ENCODE measurements at places on chromosomes 13 and 19. TPM values are rescaled to one million over a fixed set of nuclear protein-coding genes. Genes with fewer than 3 reads are reported as not detected.

GRCh38 chr13:45132369-45133064 lies 12.2 kb downstream of the GTF2F2 start:
- no peak for DNase-seq

- no peak for DNase-seq
These were observed 14.2 kb downstream of the CACNA1A start for GRCh38 chr19:13492128-13492527.

DNA sequence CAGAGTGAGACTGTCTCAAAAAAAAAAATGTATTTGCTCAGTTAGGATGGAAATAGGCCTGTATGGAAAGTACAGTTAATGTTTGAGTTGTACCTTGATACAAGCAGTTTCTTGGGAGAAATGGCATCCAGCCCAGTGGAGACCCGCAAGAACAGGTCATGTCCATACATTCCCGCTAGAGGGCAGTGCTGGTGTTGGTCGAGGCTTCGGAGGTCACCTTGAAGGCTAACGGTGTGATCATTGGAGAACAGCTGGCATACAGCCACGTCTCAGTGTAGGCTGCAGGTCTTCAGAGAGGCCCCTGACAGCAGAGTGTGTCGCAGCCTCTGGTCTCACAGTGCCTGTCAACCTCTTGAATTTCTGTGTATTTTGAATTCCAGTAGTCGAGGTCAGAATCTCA lies 7.5 kb downstream of the ZNF610 start:
- no peak for DNase-seq

DNA sequence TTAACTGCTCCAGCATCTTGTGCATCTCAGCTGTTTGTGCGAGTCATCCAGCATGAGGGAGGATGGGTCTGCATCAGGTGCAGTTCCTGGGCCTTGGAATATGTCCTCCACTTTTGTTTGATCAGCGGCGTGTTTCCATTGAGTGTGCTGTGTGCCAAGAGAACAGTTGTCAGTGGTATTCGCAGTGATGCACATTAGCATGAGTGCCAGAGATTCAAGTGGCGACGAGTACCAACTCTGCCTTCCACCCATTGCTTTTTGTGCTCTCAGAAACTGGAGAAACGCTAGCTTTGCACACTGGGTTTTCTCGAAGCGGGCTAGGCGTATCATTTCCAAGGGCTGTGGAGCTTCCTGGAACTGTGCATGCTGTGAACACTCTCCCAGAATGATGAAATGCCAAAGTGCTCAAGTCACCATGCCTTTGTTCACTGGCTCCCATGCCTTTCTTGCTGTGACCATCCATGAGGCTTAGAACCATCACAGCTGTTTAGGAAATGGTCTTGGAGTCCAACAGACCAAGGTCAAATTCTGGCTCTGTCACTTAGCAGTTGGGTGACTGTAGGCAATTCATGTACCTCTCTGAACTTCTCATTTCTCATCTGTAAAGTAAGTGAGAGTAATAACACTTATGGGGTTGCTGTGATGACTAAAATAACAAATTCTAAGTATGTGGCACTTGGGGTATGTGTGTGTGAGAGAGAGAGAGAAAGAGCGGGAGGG lies 18.4 kb downstream of the LRCH1 start:
- no peak for DNase-seq

DNA sequence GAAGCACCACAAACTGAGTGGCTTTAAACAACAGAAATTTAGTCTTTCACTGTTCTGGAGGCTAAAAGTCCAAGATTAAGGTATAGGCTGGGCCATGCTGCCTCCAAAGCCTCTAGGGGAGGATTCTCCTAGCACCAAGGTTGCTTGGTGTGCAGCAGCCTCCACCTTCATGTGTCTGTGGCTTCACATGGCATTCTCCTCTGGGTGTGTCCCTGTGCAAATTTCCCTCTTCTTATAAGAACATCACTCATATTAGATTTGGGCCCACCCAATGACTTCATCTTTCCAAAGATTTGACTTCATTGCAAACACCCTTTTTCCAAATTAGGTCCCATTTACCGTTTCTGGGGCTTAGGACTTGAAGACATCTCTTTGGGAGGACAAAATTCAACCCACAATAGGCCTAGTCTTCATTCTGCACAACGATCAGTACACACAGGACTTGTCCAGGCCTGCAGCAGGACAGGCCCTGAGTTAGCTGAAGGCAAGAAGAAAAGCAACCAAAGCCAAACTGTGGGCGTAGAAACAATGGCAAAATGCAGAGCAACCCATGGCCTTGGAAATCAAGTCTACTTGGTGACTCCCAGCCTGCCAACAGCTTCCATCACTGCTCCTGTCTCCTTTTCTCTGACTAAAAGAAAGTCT lies 521.2 kb upstream of the NBEA start:
- DNase-seq: no peak

DNA sequence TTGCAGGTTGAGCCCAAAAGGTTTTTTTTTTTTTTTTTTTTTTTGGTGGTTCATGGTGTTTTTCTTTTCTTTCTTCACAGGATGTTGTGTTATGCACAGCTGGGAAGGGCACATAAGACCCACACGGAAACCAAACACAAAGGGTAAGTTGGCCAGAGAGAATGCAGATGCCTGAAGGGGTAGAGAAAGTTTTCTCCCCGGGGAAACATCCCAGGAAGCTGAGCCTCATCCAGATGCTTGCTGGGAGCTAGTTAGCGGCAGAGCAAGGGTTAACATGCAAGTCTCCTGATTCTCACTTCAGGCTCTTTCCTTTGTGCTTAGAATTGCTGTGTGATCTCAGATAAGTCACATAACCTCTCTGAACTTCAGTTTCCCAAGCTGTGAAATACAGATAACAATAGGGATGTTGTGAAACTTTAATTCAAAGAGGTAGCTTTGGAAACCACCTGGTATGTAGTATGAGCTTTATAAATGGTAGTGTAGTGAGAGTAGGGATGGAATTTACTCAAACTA lies 3.1 kb downstream of the ADGRE1 start:
- no peak for DNase-seq

GRCh38 chr13:48304143-48304876 lies 759 bp downstream of the RB1 start:
- DNase-seq: no peak

DNA sequence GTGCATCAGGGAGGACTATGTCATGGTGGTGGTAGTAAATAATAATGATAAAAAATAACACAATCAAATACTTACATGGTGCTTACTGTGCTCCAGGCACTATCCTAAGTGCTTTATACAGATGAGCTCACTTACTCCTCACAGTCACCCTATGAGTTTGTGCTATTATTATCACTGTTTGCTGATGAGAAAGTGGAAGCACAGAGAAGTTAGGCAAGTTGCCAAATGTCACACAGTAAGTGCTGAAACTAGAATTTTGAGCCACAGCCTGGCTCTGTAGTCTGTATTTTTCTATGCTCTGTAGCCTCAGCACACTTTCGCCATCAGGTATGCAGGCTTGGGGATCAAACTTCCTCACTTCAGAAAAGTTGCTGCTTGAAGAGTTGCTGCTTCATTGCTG lies 46.6 kb downstream of the HTR2A start:
- no peak for DNase-seq

- no peak for DNase-seq
These were observed 174.6 kb downstream of the TDRD3 start for GRCh38 chr13:60571571-60571970.

GRCh38 chr19:29876414-29876813 lies 64.6 kb downstream of the CCNE1 start:
- DNase-seq: no peak

GRCh38 chr19:9863759-9864158 lies 28.6 kb downstream of the PIN1 start:
- no peak for DNase-seq

DNA sequence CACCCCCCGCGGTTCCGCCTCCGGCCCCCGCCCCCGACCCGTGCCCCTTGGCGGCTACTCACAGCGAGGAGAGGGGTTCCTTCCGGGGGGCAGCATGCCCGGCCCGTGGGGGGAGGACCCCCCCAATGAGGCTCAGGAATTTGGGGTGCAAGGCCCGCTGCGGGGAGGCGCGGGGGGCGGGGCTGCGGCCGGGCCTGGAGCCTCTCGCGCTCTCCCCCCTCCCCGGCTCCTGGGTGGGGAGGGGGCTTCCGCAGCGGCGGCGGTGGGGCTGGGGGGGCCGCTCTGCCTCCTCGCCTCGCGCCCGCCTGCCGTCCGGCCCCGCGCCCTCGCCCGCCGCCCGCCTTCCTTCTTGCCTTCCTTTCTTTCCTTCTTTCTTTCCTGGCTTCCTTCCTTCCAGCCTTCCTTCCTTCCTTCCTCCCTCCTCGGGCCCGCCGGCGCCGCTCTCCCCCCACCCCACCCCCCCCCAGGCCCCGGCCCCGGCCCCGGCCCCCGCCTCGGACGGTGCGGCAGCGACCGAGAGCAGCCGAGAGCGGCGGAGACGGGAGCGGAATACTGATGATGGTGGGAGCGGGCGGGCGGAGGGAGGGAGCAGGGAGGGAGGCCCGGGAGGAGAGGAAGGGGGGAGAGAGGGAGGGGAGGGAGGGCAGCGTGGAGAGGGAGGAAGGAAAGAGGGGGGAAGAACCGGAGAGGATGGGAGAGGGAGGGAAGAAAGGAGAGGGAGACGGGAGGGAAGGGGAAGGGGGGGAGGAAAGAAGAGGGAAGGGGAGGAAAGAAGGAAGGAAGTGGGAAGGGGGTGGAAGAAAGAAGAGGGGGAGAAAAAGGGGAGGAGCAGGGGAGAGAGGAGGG lies at the start of gene LRRC4B:
LRRC4B (minus strand) TSS at position 554 of the 846 bp plus-strand sequence. CDS start 19,597 bp downstream, outside the sequence.
- DNase-seq: no peak

Gene PRKCG
- total RNA-seq: not detected

DNA sequence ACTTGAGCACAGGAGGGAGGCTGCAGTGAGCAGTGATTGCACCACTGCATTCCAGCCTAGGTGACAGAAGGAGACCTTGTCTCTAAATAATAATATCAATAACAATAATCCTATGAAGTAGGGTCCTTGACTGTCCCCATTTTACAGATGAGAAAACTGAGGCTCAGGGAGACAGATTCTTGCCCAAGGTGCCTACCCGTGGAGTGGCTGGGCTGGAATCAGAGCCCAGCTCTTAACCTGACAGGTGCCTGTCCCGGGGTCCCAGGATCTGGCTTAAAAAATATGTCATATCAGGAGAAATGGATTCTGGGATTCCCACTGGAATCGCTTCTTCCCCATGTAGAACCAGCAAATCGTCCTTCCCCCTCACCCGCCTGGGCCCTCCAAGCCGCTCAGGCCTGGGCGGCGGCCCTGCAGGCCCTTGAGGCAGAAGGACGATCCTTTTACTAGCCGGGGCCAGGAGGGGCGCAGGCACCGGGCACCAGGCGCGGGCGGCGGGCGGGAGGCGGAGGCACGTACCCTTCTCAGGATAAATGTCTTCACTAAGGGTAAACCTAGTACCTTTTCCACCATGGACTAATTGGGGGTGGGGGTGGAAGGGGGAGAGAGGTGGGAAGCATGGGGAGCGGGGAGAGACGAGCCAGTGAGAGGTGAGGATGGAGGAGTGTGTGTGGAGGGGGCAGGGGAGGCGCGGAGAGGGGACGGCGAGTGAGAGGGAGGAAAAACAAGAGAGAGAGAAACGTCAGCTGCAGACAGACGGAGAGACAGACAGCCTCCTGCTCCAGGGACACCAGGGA lies 60.6 kb downstream of the COLGALT1 start:
- DNase-seq: no peak

DNA sequence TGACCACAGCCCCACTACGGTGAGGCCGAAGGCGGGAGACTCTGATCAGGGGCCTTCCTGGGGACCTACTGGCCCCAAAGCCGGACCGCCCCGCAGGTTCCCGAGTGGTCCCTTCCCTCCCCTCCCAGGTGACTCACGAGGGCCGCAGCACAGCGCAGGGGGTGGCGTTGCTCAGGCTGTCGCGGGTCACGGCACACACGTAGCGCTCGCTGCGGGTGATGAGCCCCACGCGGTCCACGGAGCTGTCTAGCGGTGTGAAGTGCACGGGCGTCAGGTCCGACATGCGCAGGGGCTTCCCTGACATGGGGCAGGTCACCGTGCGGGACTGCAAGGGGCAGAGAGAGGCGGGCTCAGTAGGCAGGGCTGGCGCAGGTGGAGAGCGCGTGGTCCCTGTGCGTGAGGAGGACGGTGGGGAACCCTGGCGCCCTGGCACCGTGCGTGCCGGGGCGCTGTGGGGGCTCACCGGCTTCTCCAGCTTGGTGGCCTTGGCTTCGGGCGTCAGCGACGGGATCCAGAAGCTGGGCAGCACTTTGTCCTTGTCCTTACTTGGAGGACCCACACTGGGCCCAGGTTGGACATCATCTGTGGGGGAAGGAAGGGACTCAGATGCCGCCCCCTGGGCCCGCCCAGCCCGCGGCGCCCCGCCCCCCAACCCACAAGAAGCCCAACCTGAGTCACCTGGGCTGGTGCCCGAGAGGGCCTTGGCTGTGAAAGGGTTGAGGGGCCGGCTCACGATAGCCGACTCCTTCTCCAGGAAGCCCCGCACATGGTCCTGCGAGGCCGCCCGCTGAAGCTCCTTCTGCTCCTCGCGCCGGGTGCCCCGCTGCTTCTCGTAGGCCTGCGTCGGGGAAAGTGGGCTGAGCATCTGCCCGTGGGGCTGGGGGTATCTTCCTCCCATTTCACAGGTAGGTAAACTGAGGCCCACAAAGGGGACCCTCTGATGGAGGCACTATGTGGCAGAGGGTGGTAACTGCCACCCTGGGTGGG lies 23.7 kb downstream of the NOSIP start:
- no peak for DNase-seq

DNA sequence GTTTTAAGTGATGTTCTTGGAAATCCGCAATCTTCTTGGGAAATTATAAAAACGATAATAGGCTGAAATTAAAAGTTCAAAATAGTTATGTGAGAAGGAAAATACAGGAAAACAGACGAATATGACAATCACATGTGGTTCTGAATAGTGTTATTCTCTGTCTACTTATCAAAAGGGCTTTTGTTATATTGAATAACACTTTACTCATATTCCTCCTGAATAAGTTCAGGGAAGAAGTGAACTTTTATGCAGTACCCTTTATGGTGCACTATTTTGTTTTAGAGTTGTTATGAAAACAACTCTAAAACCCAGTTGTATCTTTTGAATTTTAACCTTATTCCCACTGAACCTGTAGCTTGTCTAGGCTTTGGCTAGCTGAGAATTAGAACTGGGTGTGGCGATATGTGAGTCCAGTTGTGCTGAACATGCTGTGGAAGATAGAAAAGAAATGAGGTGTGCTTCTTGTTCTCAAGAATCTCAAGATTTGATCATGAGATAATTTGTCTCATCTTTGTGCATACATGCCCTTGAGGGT lies 384.4 kb downstream of the LMO7 start:
- no peak for DNase-seq

Gene NFIX
- total RNA-seq: 146 TPM

GRCh38 chr19:29309637-29310036 lies 96.7 kb upstream of the UQCRFS1 start:
- DNase-seq: no peak

- DNase-seq: no peak
These were observed 1952.0 kb upstream of the PCDH20 start for GRCh38 chr13:63367522-63368198.

DNA sequence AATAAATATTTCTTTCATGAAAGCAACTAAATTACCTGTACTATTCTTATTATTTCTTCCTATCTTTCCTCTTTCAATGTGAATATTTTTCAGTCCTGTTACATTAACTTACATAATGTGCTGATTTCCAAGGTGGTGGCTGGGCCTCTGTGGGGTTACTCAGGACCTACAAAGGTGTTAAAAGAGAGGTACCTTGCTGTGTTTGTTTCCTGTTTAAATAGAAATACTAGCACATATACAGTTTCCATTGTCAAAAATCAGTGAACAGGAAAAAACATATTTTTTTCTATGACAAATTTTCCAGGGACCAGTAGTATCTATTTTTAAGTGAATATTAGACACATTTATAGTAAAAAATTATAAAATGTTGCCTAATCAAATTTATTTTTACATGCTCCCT lies 8.7 kb upstream of the PCDH9 start:
- no peak for DNase-seq

All from lower lobe of right lung (tissue), 2 donors.